ENCODE measurements at places on chromosomes 7 and 10.

DNA sequence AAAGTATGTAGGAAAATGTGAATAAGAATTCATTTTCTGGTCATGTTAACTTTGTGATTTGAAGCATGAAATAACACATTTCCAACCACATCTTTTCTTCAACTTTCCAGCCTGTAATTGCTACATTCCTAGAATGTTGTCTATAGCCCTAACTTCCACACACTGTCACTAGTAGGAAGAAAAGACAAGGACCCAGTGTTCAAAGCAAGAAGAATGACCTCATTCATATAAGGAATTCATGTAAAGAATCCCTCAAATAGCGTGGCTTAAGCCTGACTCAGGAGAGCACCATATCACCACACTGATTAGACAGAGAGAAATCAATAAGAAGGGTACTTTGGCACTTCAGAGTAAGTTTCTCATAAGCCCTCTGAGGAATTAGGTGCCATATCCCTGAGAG lies 318.7 kb upstream of the CHRM2 start:
- no peak for DNase-seq

GRCh38 chr7:44561962-44562621 lies 11.6 kb downstream of the DDX56 start:
- no peak for DNase-seq

DNA sequence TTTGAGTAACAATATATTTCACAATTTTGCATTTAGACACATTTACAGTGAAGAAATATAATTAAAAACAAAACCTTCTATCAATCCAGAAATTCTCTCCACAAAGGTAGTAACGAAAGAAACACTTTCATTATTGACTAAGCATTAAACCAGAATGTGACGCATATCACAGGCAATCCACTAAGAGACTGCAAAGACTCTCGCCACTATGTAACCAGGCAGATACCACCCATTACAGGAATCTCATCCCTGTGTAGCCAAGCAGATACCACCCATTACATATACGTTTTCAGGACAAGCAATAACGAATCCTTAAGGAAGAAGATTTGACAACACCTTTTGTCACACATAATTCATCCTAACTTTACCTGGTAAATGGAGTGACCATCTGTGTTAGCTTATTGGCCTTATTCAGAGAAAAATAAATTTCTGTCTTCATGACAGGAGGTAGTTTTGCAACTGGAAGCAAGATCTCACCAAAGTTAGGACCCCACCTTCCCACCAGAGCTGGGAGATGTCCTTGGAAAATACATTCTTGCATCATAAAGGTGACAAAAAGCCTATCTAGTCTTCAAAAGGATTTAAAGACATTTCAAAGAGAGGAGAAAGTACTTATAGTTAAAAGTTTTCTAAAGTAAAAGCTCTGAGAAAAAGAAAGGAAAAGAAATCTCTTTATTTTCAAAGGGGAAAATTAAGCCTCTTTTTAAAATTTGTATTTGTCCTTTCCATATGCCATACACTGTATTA lies 30.8 kb downstream of the LRRC17 start:
- no peak for DNase-seq

- no peak for DNase-seq
Measured at GRCh38 chr7:143015084-143015483, 11.8 kb downstream of the OR9A2 start.

DNA sequence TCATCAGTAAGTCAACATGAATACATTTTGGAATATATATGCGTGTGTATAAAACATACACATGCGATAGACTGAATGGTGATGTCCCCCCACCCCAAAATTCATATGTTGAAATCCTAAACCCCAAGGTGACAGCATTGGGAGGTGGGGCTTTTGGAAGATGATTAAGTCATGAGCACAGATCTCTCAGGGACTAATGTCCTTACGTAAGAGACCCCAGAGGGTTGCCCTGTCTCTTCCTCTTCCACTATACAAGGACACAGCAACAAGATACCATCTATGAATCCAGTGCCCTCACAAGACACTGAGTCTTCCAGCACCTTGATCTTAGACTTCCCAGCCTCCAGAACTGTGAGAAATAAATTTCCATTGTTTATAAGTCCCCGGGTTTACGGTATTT lies 22.5 kb downstream of the DRGX start:
- DNase-seq: no peak

- DNase-seq: no peak
Measured at GRCh38 chr7:128871050-128871449, 8.4 kb downstream of the ATP6V1F start.

DNA sequence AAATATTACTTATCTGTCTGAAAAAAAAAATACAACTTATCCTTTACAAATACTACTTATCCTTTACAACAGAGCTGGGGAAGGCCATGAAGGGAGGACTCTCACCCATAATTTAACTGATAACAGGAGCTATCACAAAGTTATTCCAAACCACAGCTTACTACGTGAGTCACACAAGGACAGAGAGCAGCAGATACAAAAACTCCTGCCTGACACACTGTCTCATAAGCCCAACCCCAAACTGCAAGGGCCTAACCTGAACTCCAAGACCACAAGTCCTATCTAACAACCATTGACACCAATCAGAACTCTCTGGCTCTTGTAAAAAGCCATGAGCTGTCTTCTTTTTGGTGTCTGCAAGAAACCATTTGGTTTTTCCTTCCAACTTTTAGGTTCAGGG lies 28.5 kb upstream of the CXCL12 start:
- DNase-seq: no peak

DNA sequence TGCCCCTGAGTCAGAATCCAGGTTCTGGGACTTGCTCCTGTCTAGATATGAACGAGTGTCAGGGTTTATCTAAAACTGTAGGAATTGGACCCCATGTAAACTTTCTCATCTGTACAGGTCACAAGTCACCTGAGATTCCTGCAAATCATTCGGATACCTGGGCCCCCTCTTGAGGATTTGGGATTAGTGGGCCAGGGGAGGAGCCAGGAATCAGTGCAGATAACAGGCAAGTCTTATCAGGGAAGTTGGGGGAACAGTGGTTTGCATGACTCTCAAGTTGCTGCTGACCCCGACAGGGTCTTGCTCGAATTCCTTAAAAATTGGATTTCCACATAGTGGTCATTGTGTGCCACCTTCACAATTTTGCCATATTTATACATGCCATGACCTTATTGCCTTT lies 188.4 kb upstream of the LYZL1 start:
- DNase-seq: no peak

GRCh38 chr10:78059906-78060702 lies 26.4 kb downstream of the RPS24 start:
- no peak for DNase-seq

GRCh38 chr7:48424731-48425130 lies 253.5 kb downstream of the ABCA13 start:
- no peak for DNase-seq

GRCh38 chr7:117068511-117069145 lies 115.3 kb downstream of the ST7 start:
- no peak for DNase-seq

GRCh38 chr7:157399086-157399687 lies 62.4 kb downstream of the DNAJB6 start:
- DNase-seq: no peak
